ENCODE measurements at places on chromosomes 13 and 19.

DNA sequence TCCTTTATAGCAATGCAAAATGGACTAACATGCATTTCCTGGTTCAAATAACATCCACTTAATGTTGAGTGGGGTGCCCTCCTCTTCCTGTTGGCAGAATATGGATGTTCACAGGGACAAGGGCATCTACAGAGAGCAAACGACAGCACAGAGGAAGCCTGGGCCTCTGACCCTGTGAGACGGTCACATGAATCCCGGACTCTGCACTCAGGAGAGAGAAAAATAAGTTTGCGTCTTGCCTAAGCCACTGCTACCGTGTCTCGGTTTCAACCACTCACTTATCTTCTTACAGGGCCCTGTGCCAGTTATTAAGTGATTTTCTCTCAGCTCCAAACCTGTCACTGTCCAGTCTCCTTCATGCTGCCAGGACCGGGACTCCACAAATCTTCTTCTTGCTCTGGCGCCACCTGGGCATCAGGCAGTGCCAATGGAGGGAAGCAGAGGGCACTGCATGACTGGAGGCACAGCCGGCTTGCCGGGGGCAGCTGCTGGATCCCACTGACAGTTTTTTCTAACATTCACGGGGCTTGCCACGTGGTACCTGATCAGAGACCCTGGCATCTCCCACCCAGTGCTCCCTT, 11.8 kb downstream of the LIG1 start:
- DNase-seq = no peak

GRCh38 chr13:97344265-97345175, 89.4 kb upstream of the RAP2A start:
- DNase-seq = peak; percentile 56

- no peak for DNase-seq
Observed at GRCh38 chr13:110200276-110200870, 106.6 kb downstream of the COL4A1 start.

DNA sequence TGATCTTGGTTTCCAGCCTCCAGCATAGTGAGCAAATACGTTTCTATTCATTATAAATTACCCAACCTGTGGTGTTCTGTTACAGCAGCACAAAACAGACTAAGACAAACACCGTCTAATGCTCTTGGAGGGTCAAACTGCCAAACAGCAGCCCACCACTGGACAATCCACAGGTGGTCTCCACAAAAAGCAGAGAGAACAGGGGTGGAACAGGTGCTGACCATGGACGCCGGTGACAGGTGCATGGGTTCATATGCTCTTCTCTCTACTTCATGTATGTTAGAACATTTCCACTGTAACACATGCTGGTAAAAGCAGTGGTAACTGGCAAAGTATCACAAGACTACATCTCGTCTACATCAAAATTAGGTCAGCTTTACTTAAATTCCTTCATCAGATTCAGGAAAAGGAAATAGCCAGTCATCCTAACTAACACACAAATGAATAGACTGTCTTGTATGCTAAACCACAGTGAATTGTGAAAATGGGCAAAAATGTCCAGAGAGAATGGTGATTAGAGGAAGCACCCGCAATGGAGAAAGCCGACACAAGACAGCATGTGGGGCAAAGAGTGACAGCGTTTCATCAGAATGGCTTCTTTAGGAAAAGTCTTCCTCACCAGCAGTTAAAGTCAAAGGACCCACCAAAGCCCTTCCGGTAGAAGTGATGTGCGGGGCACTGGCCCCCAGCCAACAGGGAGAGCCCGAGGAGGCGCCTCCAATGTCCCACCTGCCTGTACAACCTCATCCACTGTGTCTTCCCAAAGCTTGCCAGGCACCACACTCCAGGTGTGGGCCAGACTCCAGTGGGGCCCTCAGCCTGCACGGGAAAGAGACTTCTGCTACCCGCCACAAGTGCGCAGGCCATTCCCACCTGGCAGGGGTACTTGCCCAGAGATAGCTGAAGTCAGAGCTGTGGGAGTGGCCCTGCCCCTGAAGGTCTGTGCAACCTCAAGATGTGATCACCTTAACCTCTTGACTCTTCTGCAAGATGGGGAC, 6.5 kb downstream of the CARS2 start:
- no peak for DNase-seq

GRCh38 chr19:33125929-33126388, 6.0 kb upstream of the WDR88 start:
- DNase-seq = peak; percentile 51

DNA sequence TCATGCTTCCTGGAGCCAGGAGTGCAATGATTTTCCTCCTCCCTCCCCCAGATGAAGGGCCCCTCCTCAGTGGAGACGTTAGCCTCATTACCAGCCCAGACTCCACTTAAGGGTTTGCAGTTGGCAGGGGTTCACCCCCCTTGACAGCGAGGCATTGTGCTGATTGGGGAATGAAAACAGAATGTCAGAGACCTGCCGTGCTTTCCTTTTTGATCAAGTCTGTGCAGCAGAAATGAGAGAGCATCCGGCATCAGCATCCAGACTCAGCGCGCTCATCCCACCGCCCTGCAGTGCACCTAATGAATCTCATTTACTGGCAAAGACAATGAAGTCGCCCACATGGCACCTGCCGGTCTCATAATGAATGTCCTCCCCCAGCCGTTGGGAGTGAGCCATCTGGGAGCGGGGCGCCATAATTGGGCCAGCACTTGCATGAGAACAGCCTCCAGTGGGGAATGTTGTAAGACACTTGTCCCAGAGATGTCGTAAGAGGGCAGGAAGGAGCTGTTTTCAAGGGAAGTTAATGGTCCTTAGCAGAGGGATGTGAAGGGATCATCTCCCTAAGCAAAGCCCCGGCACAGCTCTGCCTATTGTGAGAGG, 98.3 kb upstream of the UQCRFS1 start:
- DNase-seq = no peak

DNA sequence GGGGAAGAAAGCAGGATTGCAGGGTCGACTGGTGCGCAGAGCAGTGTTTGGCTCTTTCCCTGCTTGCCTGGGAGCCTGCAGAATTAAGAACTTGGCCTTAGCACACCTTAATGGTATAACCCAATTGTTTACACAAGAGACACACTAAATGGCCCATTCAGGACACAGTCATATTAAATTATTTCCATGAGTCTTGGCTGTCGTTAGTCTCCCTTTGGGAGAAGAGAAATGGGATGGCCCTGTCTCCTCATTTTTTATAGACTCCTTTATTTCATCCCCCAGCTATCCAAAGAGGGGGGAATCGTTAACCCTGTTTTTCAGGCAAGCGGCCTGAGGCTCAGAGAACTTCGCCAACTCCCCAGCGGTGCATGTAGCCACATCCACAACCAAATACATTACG, 282.5 kb downstream of the SUCLA2 start:
- DNase-seq = no peak

DNA sequence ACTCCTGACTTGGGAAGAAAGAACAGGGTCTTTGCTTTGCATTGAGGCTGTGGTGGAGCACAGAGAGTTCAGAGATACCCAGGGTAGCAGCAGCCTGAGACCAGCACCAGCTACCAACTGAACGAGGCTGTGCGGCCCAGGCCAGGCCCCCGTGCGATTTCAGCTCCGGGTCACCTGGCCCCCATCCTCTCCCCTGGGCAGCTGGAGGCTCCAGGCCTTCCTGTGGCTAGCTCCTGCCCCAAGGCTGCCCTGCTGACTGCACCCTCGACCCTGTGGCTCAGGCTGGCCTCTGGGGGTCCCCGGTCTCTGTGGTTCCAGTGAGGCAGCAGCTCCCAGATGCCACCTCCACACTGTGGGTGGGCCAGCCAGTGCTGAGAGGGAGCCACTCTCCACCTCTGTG, 52.8 kb downstream of the MCF2L start:
- DNase-seq = no peak

GRCh38 chr19:8261881-8262280, 46.3 kb downstream of the CD320 start:
- no peak for DNase-seq

DNA sequence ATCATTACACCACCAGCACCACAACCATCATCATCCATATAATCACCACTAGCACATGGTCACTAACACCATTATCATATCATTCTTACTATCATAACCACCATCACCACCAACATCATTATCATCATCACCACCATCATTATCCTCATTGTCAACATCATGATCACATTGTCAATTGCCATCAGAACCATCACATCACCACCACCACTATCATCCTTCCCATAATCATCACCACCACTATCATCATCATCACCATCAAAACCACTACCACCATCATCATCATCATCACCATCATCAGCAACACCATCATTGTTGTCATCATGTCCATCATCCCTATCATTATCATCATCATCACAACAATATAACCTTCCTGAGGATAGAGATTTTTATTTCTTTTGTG, 58.1 kb downstream of the MBD3L1 start:
- DNase-seq = no peak

- no peak for DNase-seq
Observed at GRCh38 chr13:39385154-39385553, 217.8 kb downstream of the LHFPL6 start.

DNA sequence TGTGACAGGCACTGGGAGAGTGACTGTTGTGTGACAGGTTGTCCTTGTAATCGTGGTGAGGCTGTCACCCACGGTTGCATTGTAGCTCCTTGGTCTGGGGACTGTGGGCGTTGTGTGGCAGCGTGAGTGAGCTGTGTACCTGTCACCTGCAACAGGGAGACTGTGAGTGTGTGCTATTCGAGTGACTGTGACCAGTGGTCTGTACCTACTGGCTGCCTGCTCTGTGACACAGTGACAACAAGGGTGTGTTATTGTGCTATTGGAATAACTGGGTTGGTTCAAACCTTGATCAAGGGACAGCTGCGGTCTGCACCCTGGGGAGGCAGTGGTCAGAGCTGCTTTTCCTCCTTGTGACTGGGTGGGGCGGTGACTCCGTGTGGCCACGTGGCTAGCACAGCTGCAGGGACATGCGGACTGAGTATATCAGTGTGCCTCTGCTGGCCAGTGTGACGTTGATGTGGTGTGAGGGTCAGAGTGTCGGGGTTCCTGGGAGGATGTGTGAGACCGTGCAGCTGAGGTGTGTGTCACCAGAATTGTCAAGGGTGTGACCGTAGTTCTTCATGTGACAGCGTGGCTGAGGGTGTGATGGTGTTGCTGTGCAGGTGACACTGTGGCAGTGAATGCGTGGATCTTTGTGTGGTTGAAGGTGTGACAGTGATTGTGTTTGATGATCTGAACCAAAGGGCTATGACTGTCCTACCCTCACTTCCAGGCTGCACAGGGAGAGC, 10.1 kb upstream of the NFIX start:
- peak; percentile 18 for DNase-seq

DNA sequence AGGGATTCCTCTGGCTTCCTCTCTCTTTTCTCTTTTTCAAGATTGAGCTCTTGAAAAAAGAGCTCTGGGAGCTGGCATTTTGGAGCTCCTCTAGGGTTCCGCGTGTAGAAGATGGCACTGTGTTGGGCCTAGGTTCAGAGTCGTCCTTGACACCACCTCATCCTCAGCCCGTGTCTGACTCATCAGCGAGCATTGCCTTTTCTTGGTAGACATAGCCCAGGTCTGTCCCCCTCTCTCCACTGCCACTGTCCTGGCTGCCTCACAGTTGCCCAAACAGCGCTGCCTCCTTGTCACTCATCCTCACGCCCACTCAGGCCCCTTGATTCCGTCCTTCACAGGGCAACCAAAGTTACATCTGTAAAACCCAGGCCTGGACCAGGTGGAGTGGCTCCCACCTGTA, 24.6 kb downstream of the PAK4 start:
- DNase-seq = no peak

DNA sequence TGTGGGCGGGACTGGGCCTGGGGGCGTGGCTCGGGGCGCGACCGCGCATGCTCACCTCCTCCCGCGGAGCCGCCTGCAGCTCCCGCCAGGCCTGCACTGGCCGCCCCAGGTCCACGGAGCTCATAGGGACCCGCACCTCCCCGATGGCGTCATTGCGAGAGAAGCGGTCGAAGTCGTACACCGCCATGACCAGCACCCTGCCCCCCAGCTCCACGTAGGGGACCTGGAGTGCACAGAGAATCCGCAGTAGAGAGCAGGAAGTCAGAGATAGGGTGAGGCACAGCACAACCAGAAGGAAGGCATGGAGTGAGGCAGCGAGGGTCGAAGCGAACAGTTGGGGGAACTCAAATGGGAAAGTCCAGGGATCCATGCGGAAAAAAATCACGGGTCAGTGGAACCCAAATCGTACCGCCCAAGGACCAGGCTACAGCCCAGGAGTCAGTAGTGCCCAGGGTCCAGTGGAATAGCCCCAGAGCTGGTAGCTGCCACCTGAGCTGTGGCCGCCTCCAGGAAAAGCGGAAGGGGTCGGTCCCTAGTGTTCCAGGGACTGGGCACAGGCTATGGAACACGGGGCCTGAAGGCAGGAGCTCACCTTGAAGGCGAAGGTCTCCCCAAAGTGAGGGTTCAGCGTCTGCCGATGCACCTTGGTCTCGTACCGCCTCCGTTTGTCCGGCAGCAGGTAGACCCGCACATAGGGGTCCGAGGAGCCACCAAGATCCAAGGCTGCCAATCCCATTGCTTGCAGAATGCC, 4.8 kb downstream of the SYT5 start:
- DNase-seq = no peak

- no peak for DNase-seq
Observed at GRCh38 chr13:95182570-95183265, 118.5 kb downstream of the ABCC4 start.

- DNase-seq = no peak
Observed at GRCh38 chr19:35123573-35123972, 8.0 kb downstream of the FXYD3 start.

DNA sequence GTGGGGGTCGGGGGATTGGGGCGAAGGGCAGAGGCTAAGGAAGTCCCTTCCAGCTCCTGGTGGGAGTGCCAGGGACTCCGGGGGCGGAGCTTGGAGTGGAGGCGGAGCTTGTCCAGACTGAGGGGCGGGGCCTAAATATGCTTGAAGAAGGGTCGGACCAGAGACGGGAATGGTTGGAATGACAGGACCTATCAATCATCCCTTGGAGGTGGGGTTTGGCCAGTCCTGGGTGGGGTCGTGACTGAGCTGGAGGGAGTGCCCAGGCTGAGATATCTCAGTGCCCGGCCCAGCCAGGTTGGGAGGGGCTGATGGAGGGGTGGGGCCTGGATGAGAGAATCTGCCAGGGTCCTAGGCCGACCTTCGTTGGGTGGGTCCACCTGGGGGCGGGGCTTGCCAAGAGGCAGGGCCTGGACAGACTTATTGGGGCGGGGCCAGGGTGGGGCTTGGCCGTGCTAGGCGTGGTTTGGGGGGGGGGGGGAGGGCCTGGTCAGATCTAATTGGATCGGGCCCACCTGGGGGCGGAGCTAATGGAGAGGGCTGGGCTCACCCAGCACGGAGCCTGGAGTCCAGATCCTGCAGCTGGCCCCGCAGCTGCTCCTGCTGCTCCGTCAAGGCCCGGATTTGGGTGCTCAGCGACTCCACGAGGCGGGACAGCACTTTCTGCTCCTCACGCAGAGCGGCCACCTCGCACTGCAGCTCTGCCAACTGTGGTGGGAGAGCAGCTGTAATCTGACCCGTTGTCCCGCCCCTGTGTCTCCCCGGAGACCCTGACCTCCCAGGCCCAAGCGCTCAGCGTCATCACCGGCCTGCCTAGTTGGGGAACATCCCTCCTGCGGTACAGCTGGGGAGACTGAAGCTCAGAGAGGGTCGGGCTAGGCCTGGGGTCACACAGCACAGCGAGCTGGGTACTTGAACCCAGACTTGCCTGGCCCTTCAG, 2.6 kb upstream of the WIZ start:
- DNase-seq = no peak

- peak; percentile 82 for DNase-seq
Observed at GRCh38 chr19:38949580-38950367, 19.0 kb downstream of the MRPS12 start.

GRCh38 chr13:50576156-50576555, 267.3 kb downstream of the DLEU7 start:
- no peak for DNase-seq

GRCh38 chr19:45414468-45414867, 8.0 kb downstream of the POLR1G start:
- DNase-seq = no peak
